ENCODE measurements at places on chromosomes 12 and 14.

DNA sequence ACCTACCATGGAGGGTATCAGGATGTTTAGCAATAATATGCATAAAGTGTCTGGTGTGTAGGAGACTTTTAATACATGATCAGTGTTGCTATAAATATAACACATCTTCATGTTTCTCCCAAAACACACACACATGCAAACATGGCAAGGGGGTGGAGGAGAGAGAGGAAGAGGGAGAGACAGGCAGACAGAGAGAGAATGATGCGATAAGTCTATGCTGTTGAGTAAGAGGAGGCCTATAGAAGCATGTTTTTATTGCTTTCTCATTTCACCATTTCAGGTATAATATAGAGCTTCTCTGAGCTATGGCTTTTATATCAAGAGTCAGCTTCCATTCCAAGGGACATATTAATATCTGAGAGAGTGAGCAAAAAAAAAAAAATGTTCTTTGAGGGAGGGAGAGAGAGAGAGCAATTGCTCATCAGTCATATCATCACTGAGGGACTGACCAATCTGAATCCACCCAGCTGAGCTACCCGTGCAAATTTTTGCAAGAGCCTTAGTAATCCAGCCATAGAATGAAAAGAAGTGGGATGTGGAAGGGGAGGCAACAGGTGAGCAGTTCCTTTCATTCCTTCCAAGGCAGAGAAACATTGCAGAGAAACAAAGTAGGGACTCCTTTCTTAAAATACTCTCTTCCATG is 54.8 kb upstream of the RASSF8 start:
- no peak for DNase-seq

DNA sequence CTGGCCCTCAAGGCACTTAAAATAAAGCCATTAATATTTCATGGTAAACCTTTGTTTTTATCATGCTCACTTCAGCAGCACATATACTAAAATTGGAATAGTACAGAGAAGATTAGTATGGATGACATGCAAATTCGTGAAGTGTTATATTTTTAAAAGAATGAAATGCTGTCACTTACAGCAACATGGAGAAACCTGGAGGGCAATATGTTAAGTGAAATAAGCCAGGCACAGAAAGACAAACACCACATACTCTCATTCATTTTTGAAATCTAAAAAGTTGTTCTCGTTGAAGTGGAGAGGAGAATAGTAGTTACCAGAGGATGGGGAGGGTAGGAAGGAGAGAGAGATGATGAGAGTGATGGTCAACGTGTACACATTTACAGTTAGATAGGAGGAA is 45.4 kb upstream of the ATP2B1 start:
- DNase-seq, result no peak

GRCh38 chr14:89394972-89395371 is 22.1 kb downstream of the FOXN3 start:
- DNase-seq, result no peak

DNA sequence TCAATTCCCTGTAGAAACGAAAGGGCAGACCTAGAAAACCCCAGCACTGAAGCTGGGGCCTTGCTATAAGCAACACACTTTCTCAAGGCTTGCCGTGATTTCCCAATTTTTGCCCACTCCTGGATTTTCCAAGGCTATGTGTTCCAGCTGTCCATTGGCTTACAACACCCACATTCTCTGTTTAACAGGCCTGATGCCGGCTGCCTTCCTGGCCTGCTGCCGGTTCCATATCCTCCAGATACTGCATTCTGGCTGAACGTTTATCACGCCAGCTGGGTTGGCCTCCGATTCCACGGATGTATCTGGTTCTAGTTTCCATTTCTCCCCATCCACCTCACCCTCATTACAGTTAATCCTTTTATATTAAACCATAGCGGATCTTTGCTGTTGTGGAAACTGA is 2.0 kb upstream of the PCNX1 start:
- peak; percentile 77 for DNase-seq

DNA sequence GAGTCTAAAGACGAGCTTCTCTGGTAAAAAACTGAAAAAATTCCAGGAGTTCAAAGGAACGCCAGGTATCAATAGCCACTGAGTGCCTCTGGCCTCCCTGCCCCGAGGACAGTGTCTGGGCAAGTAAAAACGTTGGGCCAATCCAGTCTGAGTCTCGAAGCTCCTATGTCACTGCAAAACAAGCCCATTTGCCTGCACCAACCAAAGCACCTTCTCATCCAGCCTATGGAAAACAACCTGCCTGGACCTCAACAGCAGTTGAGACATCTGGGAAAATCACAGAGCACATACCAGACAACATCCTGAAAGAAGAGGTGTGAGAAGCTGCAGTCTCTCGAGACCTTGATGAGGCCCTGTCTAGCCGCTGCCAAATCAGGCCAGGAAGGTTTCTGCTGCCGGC is 56.6 kb downstream of the RNF34 start:
- no peak for DNase-seq

- DNase-seq, result no peak
Measured at GRCh38 chr12:95279856-95280255, 62.2 kb downstream of the VEZT start.

Data from fibroblast of skin of left quadriceps (primary cell).